Heart left ventricle (tissue), 16 donors: ENCODE measurements at places on chromosomes 2 and 18. TPM values are rescaled to one million over a fixed set of nuclear protein-coding genes. Genes with fewer than 3 reads are reported as not detected.

DNA sequence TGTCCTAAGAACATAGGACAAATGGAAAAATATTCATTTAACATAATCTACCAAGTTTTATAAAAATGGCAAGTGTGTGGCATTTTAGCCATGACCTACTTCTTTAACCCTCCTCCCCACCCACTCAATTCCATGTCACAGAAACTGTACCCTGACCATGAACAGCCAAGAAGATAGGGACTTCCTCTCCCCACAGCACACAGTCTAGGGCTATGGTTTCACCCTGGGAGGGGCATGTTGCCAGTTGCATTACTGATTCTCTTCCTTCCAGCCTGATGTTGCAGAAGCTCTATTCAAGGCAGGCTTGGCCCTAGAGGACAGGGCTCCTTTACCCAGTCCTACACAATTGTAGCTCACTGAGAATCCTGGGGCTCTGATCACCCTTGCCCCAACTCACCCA is 153.6 kb upstream of the KLF7 start:
- DNase-seq = no peak
- no peaks in the 10 kb centered on the region for H3K4me1 ChIP-seq
- no peak overlapping the region for H3K27ac ChIP-seq
- H3K36me3 ChIP-seq = no peaks in the 10 kb centered on the region
- no peaks in the 10 kb centered on the region for H3K27me3 ChIP-seq

DNA sequence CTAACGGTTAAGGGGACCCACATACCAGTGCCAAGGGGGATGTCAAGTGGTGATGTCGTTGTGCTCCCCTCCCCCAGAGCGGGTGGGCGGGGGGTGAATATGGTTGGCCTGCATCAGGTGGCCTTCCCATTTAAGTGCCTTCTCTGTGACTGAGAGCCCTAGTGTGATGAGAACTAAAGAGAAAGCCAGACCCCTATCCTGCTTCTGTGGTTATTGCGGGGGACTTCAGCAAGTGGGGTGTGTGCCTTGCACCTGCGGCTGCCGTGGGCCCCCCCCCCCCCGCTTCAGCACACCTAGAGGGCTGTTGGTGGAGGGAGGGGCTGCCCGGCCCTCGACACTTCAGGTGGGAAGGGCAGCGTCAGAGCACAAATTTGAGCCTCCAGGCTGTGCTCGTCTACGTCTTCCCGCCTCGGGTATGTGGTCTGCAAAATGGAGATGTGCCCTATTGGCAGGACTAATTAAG is 6.1 kb downstream of the CTDSP1 start:
- H3K27me3 ChIP-seq = no peaks in the 10 kb centered on the region
- H3K4me1 ChIP-seq = peaks cover 12% of the 10 kb centered on the region
- DNase-seq = peak; percentile 42
- H3K27ac ChIP-seq = peak overlapping the region; percentile 94
- H3K4me3 ChIP-seq = no peak overlapping the region

DNA sequence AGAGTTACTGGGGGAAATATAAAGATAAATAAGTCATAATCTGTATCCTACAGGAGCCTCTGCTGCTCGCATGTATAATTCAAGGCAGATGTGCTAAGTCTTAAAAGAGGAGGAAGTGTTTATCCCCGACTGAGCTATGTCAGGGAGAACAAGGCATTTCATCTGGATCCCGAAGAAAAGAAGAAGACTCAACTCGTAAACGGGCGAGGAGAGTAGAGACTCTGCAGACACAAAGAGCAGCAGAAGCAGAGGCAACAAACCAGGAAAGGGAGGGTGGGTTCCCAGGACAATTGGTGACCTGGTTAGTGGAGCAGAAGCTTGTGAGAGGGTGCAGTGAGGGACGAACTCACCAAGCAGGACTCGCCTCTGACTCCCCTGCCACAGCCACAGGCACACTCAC is 368.6 kb downstream of the EIPR1 start:
- H3K27ac ChIP-seq = no peak overlapping the region
- no peak overlapping the region for H3K4me3 ChIP-seq
- no peaks in the 10 kb centered on the region for H3K36me3 ChIP-seq
- DNase-seq = no peak
- peaks cover 14% of the 10 kb centered on the region for H3K27me3 ChIP-seq

- no peak for DNase-seq
- no peaks in the 10 kb centered on the region for H3K36me3 ChIP-seq
- H3K27me3 ChIP-seq = no peaks in the 10 kb centered on the region
- no peak overlapping the region for H3K4me3 ChIP-seq
Measured at GRCh38 chr18:49514577-49514976, 27.5 kb upstream of the C18orf32 start.

GRCh38 chr2:39516347-39517101 is 79.4 kb upstream of the MAP4K3 start:
- H3K27ac ChIP-seq = peak overlapping the region; percentile 66
- H3K4me1 ChIP-seq = peaks cover 65% of the 10 kb centered on the region

DNA sequence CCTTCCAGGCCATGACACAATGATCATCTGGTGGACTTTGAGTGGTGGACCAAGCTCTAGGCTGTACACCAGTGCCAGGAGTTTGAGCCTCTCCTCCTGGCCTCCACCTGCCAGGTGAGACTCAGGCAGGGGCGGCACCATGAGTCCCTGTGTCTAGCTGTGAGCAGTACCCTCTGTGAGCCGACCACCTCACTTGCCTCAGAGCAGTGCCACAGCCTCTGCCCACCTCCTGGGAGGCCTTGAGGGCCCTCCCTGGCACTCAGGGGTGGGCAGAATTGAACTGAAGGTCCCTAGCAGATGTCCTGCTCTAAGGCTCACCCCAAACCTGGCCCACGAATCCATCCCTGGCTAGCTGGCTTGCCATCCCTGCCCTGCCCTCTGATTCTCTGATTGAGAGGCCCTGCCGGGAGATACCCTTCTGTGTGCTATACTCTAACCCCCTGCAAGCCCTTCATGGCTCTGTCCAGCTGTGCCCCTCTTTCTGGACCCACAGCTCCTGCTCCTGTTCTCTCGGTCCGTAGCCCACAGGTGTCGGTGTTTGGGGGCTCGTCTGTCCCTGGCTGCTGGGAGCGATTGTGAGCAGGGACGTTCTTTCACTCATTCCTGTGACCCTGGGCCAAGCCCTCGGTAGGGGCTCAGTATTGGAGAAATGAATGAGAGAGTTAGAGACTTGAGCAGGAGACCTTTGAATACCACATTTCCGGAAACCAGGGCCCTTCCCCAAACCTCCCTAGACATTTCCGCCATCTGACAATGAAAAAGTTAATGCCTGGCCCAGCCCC is 70.0 kb downstream of the INHBB start:
- H3K27ac ChIP-seq = no peak overlapping the region
- peaks cover 7% of the 10 kb centered on the region for H3K4me1 ChIP-seq
- no peak overlapping the region for H3K4me3 ChIP-seq
- DNase-seq = no peak
- no peaks in the 10 kb centered on the region for H3K27me3 ChIP-seq

DNA sequence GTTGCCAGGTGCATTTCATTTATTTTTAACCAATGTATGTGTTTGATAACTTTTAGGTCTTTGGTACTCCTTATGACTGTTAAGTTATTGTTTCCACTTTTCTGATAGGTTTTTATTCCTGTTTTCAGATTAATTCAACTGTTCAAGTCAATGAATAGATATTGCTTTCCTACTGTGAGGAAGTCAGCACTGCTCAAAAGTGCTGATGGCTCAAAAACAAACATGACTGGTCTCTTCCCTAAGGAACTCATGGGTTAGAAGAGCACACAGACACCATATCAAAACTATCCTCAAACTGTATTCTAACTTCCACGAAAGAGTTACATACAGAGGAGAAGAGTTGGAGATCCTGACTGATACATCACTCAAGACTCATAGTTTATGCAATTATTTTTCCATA is 39.9 kb upstream of the REG3G start:
- no peak overlapping the region for H3K4me3 ChIP-seq
- no peaks in the 10 kb centered on the region for H3K36me3 ChIP-seq
- no peaks in the 10 kb centered on the region for H3K27me3 ChIP-seq
- DNase-seq = no peak

DNA sequence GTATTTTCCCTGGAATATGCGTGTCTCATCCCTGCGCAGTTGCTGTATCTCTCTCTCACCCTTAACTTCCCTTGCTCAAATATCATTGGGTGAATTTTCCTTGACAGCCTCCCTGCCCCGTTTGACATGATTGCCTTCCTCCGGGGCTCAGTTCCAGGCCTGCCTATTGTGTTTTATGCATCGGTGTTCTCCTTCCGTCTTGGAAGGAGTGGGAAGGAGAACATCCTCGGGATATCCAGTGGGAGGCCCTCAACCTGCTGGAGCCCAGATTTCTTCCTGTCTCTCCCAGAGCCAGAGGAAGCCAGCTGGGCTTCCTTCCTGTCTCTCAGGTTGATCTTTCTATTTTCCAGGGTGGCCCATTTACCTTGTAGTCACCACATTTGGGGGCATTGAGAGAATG is 434.7 kb upstream of the HS6ST1 start:
- no peak for DNase-seq
- no peak overlapping the region for H3K4me3 ChIP-seq
- peak overlapping the region; percentile 14 for H3K27ac ChIP-seq
- no peaks in the 10 kb centered on the region for H3K36me3 ChIP-seq

DNA sequence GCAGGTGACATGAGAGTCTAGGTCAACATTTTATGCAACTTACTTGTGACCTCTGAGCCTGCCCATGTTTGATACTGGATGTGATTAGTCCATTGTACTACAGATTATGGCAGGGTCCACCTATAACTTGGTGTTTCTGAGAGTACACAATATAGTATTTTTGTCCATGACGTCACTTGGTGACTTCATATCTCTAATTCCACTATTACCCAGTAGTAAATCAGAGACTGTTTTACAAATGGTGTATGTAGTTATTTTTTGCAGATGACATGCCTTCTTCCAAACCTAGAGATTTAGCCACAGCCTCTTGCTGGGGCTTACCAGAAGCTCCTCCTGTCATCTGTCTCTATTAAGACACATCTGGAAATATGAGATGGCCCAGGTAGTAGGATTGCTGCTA is 24.6 kb upstream of the TMX3 start:
- no peaks in the 10 kb centered on the region for H3K4me1 ChIP-seq
- no peaks in the 10 kb centered on the region for H3K27me3 ChIP-seq
- H3K4me3 ChIP-seq = no peak overlapping the region
- no peak for DNase-seq
- no peaks in the 10 kb centered on the region for H3K36me3 ChIP-seq

DNA sequence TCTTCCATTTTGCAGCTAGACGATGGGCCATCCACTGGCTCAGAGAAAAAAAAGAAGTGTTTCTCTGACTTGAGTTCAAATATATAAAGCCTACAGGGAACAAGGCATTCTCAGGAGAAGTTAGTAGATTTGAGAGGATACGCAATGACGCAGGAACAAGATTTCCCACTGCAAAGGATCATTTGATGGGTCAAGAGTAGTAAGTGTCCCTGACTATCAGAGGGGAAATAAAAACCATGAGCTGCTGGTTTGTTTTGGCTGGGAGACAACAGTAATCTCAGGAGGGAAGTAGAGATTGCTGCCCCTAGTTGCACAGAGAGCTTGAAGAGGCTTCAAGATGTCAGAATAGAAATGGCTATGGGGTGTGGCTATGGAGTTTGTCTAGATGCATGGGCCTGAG is 22.3 kb upstream of the MYO1B start:
- no peaks in the 10 kb centered on the region for H3K4me1 ChIP-seq
- no peaks in the 10 kb centered on the region for H3K27me3 ChIP-seq
- DNase-seq = no peak
- peak overlapping the region; percentile 47 for H3K27ac ChIP-seq

GRCh38 chr2:141911485-141912066 is 219.2 kb downstream of the LRP1B start:
- no peaks in the 10 kb centered on the region for H3K36me3 ChIP-seq
- no peak overlapping the region for H3K4me3 ChIP-seq
- H3K27ac ChIP-seq = no peak overlapping the region
- DNase-seq = no peak
- no peaks in the 10 kb centered on the region for H3K27me3 ChIP-seq

DNA sequence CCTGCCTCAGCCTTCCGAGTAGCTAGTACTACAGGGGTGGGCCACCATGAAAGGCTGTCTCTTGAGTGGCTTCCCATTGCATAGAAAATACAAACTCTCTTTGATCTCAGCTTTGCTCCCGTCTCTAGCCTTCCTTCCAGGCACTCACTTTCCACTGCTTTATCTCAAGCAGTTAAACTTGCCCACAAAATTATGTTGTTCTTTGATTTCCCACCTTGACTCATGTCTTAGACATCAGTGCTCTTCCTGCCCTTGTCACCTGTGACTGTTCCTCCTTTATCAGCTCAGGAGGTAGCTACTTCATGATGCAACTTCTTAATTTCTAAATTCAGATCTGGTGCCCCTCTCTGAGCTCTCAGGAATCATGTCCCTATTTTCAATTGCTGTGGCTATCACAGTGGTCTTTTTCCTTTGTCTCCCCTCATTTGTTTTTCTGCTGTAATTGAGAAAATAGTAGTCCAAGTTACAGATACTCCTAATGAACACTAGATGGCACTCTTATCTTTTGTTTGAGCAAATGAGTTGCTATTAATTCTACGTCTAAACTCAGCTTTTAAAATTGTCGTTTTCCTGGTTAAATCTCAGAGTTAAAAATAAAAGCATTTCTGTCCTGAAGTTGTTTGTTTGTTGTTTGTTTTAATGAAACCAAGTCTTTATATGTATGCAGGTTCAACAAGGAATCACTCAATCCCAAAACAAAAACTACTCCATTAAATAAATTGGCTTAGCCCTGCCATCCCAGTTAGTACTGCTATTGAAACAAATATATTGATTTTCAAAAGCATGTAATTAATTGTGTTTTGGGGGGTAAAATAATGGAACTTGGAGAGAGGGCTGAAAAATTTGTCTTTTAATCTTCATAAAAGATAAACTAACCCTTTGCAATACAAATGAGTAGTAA is 46.9 kb upstream of the GREB1L start:
- no peak overlapping the region for H3K27ac ChIP-seq
- no peaks in the 10 kb centered on the region for H3K36me3 ChIP-seq

DNA sequence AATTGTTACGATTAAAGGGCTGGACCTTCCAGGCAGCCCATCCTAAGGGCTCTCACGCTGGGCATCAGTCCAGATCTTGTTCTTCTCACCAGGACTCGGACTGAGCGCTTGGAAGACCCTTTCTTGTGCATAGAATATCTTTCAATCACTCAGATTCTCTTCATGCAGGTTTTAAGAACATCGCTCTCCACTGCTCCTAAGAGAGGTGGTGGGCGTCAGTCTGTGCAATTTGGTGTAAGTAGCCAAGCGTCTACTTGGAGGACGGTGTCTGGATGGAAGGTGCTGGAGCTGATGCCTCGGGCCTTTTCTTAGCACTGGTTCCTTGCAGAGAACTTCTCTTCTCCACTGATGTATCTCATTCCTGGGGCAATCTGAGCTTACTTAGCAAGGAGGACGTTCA is 68.7 kb downstream of the ASB1 start:
- no peak overlapping the region for H3K4me3 ChIP-seq
- no peaks in the 10 kb centered on the region for H3K4me1 ChIP-seq
- DNase-seq = no peak

- no peak overlapping the region for H3K27ac ChIP-seq
- H3K27me3 ChIP-seq = no peaks in the 10 kb centered on the region
- no peak overlapping the region for H3K4me3 ChIP-seq
- no peak for DNase-seq
- H3K4me1 ChIP-seq = no peaks in the 10 kb centered on the region
- H3K36me3 ChIP-seq = no peaks in the 10 kb centered on the region
Measured at GRCh38 chr18:37676276-37676675, 110.7 kb upstream of the CELF4 start.

FKBP1B gene
- 1.7 TPM for total RNA-seq

PCARE gene
- total RNA-seq = 0.86 TPM

ATP6V1C2 gene
- total RNA-seq = not detected

PAX3 gene
- not detected for total RNA-seq

ARHGAP28 gene
- total RNA-seq = 7.5 TPM

EVA1A gene
- not detected for total RNA-seq

CRYGD gene
- total RNA-seq = not detected

IFIH1 gene
- total RNA-seq = 10.6 TPM

TFCP2L1 gene
- total RNA-seq = 0.16 TPM
